ENCODE measurements at places on chromosomes 12 and 14.

DNA sequence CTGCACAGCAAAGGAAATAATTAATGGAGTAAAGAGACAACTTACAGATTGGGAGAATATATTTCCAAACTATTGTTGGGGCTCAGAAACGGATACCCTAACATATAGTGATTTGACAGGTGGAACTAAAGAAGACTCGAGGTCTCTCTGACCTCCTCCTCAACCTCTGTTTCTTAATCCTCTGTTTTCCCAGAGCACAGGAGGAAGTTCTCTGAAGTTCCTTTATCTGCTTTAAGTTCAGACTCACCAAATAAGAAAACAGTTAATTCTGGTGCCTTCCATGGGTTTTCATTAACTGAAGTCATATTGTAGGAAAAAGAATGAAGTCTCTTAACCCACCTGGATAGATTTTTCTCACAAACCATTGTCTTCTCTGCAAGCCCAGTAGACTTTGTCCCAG lies 29.2 kb downstream of the CLEC2D start:
- DNase-seq: no peak

GRCh38 chr12:89817501-89818226 lies 109.0 kb upstream of the ATP2B1 start:
- no peak for DNase-seq

DNA sequence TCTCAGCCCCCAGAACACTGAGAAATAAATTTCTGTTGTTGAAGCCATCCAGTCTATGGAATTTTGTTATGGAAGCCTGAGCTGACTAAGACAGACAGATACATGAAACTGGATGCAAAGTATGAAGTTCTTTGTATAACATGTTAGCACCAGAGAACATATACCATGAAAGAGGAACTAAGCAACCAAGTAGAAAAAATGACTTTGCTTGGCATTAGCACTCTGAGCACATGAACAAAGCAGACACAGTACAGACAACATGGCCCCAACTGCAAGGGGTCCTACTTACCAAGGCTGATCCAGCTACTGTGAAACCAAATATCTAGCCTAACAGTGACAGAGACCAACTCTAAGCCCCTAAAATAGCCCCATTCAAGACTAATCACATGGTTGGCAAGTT lies 13.8 kb downstream of the EXOC5 start:
- DNase-seq: no peak

- DNase-seq: no peak
Measured at GRCh38 chr14:105330491-105330895, 15.9 kb downstream of the PACS2 start.

DNA sequence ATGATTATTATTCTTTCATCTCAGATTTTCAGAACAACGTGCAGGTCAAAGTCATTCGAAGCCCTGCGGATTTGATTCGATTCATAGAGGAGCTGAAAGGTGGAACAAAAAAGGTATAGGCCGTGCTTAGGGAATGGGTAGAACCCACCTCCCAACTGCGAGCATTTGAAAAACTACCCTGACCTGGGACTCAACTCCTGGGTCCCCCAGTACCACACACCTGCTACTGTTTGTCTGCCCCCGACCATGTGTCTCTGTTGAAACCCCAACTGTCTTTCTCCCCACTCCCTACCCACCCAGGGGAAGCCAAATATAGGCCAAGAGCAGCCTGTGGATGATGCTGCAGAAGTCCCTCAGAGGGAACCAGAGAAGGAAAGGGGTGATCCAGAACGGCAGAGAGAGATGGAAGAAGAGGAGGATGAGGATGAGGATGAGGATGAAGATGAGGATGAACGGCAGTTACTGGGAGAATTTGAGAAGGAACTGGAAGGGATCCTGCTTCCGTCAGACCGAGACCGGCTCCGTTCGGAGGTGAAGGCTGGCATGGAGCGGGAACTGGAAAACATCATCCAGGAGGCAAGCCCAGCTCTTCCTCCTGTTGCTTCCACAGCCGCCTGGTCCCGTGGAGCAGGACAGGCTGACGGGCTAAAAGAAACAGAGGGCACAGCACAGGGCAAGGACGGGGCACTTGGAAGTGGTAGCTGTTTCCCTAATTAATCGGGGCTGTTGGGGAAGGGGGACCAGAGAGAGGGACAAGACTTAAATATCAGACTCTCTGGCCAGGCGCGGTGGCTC lies 20.5 kb downstream of the AGAP2 start:
- no peak for DNase-seq

GRCh38 chr14:69083181-69083580 lies 69.7 kb downstream of the DCAF5 start:
- no peak for DNase-seq

- no peak for DNase-seq
Measured at GRCh38 chr14:95287176-95287754, 32.4 kb downstream of the CLMN start.

DNA sequence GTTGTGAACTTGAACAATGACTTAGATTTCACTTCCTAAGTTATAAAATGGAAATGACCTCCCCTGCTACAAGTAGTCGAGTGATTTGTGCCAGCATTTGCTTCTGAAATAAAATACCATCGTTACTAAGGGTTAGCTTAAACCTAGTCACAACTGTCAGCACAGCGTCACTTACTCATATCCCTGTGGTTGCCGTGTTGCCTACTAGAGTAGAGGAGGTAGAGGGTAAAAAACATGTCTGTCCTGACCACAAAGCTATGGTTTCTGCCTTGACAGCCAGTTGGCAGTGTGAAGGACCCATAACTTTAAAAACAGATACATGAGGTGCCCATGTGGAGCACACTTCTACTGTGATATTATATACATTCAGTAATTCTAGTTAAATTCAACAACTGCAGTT lies 234.2 kb upstream of the RGS6 start:
- DNase-seq: no peak

- DNase-seq: no peak
Measured at GRCh38 chr12:93186131-93186530, 191.6 kb upstream of the NUDT4 start.

DNA sequence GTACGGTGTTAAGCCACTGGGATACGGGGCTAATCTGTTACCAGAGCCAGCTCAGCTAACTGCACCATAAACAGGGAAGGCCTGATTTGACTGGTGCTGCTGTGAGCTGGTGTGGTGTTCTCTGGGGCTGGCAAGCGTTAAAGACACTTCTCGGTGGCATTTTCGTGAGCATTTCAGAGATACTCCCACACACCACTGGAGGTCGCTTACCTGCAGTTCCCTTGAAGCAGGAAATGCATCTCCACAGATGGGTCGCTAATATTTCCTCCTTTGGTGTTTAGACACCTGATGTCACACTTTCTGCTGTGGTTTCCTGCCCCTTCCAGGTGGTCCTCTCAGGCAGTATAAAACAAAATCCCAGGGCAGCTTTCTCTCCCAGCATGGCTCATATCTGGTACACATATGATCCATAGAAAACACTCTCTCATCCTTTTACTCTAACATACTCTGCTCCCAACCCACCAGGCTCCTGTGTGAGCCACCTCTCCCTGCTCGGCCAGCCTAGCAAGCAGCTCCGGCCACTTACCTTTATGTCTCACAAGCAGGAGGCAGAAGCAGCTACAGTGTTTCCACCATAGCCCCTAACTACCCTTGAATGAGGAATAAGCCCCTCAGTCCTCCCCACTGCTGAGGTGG lies 129.9 kb upstream of the GRIN2B start:
- no peak for DNase-seq

DNA sequence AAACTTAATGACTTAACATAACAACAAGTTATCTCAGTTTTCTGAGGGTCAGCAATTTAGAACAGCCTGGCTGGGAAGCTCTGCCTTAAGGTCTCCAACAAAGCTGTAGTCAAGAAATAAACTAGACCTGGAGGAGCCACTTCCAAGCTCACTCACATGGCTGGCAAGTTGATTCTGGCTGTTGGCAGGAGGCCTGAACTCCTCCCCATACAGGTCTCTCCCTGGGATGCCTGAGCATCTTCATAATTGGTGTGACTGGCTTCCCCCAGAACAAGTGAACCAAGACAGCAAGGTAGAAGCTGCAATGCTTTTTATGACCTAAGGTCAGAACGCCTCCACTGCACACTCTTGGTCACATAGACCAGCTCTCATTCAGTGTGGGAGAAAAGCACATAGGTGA lies 128.3 kb downstream of the SAMD4A start:
- DNase-seq: no peak

- no peak for DNase-seq
Measured at GRCh38 chr14:22163051-22163450, 426.0 kb downstream of the DAD1 start.

DNA sequence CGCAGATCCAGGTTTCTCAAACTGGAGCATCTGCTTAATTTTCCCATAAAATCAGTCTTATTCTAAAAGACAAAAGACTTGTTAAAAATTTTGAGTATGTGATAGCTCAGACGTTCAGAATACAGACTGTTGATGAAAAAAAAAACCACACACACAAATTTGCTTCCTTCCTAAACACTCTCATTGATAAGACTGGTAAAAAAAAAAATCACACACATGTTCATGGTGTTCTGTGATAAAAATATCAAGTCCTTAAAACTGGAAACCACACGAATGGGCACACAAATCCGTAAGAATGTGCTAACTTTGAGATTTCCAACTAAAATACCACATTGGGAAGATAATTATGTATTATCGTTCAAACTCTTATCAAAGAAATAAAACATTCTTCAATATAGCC lies 6.7 kb upstream of the ARID4A start:
- no peak for DNase-seq

- DNase-seq: no peak
Measured at GRCh38 chr12:50934981-50935807, 17.1 kb upstream of the HIGD1C start.

DNA sequence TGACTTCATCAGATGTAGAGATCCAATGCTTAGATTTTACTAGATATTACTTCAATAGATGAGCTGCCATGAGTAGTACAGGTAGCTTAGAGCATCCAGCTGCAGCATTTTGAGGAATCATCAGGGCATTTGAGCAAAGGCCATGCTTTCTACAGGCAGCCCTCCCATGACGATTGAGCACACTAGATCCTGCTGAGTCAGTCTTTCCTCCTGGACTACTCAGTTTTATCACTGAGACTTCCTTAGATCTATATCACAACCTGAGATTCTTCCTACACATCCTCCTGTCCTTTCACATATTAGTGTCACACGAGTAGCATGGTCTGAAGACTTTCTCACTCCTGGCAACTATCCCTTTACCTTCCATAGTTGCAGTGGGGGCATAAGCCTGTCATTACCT lies 1401.8 kb downstream of the FSCB start:
- DNase-seq: no peak

GRCh38 chr12:22059976-22060647 lies 14.1 kb downstream of the CMAS start:
- DNase-seq: no peak

DNA sequence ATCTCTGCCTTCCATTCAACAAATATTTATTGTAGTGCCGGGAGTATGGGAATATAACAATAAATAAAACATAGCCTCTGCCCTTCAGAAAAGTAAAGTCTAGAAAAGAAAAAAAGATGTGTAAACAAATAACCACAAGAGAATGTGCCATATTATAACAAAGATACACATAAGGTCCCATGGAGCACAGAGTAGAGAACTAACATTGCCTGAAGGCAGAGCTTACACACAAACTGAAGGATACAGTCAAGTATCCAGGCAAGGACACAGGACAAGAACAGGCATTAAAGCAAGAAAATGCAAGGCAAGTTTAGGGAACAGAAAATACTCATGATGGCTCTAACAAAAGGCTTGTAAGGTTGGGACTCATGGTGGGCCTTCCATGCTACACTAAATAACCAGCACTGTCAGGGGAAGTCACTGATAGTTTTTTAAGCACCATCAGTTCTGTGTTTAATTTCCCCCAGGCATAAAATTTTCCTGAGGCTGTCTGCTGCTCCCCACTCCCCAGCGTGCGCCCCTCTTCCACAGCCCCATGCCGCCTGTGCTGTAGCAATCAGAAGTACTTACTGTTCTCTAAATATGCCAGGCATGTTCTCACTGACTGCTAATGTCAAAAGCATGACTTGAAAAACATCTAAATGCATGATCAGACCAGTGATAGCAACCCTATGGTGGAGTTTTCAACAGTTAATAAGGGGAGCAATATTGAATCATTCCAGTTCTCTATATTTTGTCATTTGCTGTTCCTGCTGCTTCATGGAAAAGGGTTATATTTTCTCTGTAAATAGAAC lies 77.8 kb downstream of the ANKS1B start:
- DNase-seq: no peak

DNA sequence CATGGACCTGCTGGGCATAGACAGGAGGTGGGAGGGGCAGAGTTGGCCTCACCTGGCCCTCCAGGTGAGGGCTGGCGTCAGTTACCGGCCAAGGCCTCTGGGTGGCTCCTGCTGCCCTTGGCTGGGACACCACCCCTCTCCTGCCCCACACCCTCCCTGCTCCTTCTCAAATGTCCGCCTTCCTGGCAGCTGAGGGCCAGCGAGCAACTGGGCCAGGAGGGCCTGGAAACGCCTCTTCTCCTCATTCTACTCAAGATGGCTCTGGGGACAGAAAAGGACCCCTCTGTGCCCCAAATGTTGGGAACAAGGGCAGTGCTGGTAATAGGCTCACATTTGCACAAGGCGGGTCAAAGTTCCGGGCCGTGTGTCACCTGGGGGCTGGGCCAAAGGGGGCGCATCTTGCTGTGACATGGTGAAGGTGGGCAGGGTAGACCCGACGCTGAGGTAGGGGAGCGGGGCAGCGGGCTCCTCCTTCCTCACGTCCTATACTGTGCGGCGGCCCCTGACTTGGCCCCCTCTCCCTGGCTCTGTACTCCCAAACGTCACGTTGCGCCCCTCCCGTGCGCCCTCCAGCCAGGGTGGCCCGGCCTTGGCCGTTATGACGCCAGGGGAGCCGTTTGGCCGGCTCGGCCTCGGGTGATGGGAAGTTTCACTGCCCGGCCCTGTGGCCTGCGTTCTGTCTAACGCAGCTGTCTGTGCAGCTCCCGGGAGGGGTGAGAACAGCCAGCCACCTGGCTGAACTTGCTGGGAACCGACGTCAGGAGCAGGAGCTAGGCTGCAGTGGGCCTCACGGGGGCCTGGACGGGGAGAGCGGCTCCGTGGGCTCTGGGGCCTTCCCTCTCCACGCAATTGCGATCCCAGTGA lies 18.0 kb upstream of the DLK1 start:
- no peak for DNase-seq

DNA sequence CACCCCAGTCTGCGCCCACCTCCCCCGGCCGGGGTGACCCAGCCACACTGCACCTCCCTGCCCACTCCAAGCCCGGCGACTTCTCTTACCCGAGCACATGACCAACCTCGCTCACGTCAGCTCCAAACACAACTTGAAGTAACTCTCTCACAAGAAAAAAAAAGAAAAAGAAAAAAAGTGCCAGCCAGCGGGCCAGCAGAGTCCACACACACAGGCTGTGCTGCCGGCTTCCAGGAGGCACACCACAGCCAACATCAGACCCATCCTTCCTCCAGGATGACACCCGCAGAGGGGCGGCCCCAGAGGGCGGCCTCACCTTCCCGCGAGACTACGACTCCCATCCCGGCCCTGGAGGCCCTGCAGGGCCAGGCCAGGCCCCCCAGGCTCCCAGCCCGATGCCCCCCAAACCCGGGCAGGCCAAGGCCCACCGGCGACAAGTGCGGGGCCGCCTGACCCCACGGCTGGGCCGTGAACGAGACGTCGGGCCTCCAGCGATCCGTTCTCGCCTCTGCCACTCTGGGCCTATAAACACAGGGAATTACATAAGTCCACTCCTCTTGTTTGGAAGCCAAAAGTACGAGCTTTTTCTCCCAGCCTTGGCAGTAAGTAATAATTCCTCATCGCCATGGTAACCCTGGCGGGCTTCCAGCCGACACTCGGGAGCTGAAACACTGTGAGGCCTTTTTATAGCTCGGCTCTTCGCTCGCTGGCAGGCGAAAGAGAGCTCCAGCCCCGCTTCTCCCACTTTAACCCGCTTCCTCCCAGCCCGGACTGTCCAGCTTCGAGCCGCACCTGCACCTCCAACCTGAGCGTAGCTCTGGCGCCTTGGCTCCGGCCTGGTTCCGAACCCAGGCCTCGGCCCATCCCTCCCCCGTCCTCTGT lies 49.1 kb downstream of the NCOR2 start:
- DNase-seq: no peak
